ENCODE measurements at places on chromosomes 7 and 10.

- peak; percentile 8 for DNase-seq
Observed at GRCh38 chr10:119250641-119251314, 43.4 kb downstream of the GRK5 start.

DNA sequence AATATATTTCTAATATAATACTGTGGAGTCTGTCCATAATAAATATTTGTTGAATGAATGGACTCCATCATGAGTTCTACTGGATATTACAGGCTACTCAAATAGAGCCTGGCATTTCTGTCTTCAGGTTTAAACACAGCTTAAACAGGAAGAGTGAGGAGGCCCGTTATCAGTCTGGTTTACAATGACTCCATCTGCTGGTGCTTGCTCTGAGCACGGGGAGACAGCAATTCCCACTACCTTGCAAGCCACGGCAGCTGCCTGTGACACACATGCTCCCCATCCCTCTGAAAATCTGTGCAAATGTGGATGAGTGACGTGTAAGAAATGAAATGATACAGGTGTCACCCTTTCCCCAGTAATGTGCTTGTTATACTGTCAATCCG lies 293.5 kb upstream of the IMMP2L start:
- DNase-seq: no peak

GRCh38 chr10:73643362-73643761 lies 2.1 kb upstream of the MYOZ1 start:
- DNase-seq: no peak

DNA sequence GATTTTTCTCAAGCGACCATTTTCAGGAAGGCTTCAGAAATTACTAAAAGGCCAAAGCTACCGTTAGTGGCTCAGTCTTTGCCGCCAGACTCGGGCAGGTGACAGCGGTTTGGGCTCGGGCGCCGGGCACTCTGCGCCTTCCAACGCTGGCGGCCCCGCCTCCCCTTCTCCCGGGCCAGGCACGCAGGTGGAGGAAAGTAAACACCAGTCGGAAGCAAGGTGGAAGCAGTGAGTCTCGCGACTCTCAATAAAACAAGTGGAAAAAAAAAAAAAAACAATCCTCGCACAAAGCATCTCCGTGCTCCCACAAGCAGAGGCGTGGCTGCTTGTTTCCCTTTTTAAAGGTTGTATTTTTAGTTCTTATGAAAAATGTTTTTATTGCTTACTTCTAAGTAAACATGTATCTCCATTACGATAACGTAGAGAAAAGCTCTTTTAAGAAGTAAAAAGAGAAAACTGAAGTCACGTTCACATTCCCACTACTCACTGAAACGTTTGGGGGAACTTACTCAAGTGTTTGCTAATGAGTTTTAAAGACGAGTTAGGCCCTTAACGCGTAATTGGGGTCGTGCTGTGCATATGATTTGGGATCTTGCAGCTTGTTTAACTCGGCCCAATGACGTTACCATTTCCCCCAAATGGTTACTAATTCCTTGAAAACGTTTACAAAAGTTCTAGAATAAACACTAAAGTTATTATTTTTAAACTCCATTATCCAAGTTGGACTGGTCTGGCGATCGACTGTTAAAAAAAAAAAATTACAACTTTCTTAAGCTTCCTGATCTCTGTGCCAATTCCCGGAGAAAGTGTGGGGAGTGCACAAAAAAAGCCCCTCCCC lies 864 bp downstream of the CDCA7L start:
- peak; percentile 66 for DNase-seq

DNA sequence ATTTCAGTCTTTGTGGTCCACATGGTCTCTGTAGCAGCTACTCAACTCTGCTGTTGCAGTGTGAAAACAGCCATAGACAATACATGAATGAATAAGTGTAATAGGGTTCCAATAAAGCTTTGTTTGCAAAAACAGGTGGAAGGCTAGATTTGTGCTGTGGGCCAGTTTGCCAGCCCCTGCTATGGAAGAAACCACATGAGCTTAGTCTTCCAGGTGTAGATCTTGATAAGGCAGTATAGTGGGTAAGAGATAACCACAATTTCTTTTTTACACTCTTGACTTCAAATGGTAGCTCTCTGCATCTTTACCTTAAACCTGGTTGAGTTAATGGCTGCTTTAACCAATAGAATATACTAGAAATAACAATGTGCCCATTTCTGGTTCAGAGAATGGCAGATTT lies 135.0 kb upstream of the PALS2 start:
- no peak for DNase-seq

GRCh38 chr10:64312876-64313275 lies 791.7 kb downstream of the REEP3 start:
- DNase-seq: no peak

- DNase-seq: peak; percentile 49
Observed at GRCh38 chr10:103458720-103459119, at the start of gene CALHM1. CALHM1 (minus strand) TSS chr10:103458900; CDS start chr10:103458751, 149 bp downstream.

DNA sequence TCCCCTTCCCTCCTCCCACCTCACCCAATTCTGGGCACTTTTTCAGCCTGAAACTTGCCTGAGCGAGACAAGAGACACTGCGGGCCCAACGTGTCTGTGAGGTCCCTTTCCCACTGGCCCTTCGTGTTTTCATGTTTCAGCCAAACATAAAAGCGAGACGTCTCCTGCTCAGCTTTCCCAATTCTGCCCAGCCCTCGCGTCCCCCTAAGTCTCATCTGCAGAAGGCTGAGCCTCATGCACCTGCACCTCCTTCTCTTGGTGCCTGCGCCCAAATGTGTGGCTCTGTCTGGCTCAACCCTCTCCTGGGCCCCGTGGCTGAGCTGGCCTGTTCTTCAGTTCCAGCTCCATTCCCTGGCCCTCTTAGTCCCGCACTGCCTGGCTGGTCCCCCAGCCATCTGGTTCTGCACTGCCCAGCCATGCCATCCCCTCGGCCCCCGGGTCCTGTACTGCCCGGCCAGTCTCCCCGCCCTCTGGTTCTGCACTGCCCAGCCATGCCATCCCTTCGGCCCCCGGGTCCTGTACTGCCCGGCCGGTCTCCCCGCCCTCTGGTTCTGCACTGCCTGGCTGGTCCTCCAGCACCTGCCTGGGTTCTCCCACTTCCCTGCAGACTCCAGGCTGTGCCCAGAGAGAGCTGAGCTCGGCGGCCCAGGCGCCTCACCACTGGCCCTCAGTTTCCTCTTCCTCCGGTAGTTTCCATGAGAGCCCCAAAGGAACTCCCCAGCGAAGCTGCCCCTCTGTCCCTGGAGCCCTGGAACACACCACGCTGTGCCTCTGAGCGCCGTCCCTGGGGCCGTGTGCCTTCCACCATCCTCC lies 224.1 kb downstream of the DNAJB6 start:
- no peak for DNase-seq

- DNase-seq: no peak
Observed at GRCh38 chr10:66228887-66229286, 696.9 kb upstream of the LRRTM3 start.

DNA sequence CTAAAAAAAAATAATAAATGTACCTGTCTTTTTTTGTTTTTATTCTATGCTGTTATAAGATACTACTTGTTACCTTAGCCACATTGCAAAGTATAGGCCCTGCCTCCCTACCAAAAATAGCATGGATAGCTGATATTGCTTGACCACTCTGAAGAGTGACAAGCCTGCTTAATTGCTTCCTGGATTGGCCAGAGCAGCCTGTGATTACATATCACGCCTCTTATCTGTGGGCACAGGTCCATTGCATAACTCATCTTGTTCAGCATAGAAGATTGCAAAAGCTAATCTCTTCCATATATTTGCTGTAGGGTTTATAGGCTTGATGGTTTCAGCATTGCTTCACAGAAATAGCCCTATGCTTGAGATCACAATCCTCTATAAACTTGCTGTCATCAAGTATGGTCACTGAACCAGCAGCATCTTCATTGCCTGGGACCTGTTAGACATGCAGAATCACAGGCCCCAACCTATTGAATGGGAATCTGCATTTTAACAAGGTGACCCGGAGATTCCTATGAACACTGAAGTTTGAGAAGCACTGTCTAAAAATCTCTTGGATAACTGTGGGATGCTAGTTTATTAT lies 280.8 kb upstream of the CDC14C start:
- peak; percentile 50 for DNase-seq

GRCh38 chr7:37901236-37901827 lies 15.3 kb downstream of the SFRP4 start:
- peak; percentile 59 for DNase-seq

GRCh38 chr7:96596120-96596826 lies 113.4 kb downstream of the SEM1 start:
- peak; percentile 1 for DNase-seq

DNA sequence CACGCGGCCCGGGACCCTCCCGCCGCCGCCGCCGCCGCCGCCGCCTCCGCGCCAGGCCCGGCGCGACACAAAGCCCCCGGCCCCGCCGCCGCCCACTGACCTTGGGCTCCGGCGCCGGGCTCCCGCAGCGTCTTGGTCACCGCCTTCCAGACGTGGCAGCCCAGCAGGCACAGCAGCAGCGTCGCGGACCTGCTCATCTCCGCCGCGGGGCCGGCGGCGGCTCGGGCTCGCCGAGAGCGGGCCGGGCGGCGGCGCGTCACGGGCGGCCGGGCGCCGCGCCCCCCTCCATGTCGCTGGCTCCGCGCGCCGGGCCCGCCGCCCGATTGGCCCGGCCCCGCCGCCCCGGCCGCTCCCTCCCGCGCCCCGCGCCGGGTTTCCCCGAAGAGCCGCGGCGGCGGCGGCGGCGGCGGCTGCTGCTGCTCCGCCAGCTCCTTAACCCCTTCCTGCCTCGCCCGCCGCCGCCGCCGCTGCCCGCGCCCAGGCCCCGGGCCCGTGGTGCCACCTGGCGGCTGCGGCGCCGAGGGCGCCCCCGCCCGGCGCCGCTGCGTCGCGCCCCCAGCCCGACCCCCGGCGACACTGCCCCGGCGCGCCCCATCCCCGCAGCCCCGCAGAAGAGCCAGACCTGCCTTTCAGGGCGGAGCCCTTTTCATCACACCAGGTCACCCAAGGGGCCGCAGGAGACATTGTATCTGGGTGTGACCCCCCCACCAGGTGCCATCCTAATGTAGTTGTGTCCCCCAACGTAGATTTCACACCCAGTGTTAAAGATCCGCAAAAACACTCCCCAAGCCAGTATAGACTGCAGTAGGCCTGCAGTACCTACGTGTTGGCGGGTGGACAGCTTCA lies at the start of gene FAM171A1:
TSS of gene FAM171A1 (minus strand) at position 434 of the 846 bp plus-strand sequence. CDS start at position 197, 237 bp downstream.
- peak; percentile 50 for DNase-seq

DNA sequence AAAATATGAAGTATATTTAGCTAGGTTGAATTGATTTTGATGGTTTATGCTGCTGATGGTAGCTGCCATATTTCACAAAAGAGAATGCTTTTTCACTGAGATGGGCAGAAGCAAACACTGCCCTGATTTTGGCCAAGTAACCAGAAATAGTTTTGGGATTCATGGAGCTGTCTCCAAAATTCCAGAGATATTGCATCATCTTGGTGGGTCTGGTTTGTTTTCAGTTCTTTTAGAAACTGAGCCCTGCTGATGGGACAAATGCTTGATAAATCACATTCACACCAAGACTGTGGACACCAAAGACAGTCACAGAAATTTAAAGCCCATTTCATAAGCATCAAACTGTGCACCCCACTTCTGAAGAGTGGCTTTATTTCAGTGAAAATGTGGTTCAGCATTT lies 140.5 kb downstream of the BICC1 start:
- DNase-seq: no peak

DNA sequence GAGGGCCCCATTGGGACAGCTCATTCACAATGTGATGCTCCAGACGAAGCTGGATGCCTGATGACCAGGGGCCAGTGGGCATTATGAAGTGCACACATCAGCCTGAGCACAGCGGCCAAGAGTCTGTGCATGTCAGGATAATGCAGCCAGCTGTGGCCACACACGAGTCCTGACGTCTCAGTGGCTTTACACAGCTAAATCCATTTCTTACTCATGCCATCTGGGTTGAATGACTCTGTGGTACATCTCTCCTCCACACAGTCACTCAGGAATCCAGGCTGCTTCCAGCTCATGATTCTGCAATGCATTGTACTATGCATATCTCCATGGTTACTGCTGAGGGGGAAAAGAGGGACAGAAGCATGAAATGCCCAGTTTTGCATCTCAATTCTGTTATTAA lies 123.6 kb downstream of the PRLHR start:
- DNase-seq: no peak

GRCh38 chr10:128008521-128009250 lies 101.8 kb downstream of the PTPRE start:
- DNase-seq: no peak

DNA sequence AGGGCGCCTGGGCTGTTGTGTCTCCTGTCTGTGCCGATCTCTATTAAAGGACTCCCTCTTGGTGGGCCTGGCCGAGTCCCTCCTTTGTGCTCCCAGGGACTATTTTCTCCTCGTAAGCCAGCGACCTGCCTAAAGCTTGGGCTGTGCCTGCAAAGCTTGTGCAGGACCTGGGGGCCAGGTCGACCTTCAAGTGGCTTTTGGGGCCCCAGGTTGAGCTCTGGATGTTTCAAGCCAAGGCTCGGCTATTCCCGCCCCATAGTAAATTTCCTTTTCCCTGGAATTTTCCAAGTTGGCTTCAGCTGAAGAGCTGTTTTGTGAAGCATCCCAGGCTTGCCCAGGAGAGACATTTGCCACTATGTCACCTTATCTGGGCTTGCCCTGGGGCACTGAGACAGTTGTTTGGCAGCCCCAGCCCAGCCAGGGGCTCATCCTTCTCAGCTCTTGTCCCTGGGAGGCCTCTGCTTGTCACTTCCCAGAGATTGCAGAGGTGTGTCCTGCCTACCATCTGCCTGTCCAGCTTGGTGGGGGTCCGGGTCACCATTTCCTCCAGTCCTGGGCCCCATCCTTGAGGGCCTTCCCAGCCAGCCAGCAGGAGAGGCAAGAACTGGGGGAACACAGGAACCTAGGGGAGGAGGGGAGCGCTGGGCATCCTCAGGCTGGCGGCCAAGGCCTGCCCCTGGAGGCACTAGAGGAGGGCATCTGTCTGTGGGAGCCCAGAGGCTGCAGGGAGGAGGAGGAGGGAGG lies 20.2 kb downstream of the ZMIZ2 start:
- DNase-seq: no peak

- no peak for DNase-seq
Observed at GRCh38 chr7:22485189-22485588, 14.8 kb downstream of the STEAP1B start.

DNA sequence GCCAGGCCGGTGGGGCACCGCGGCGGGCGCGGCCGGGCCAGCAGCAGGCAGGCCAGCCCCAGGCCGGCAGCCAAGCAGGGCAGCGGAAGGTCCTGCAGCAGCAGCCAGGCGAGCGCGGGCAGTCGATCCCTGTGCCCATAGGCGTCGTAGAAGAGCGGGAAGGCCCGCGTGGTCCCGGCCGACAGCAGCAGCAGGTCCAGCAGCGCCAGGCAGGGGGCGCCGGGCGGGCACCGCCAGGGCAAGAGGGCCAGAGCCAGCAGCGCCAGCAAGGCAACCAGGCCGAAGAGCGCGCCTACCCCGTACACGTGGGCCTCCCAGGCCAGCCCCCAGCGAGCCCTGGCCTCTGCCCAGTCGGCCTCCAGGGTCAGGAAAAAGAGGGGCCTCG lies 8.4 kb upstream of the RBM28 start:
- peak; percentile 87 for DNase-seq

- DNase-seq: peak; percentile 93
Observed at GRCh38 chr10:97542169-97543024, 30.2 kb upstream of the ANKRD2 start.

GRCh38 chr10:48465860-48466521 lies 138.9 kb downstream of the ARHGAP22 start:
- no peak for DNase-seq
